Prostate gland (tissue), 2 donors: ENCODE measurements at places on chromosomes 6 and 20. TPM values are rescaled to one million over a fixed set of nuclear protein-coding genes. Genes with fewer than 3 reads are reported as not detected.

GRCh38 chr20:21515300-21516179 lies 1.7 kb upstream of the NKX2-2 start:
- no peak overlapping the region for H3K27ac ChIP-seq
- DNase-seq: no peak
- H3K4me3 ChIP-seq: no peak overlapping the region
- no peaks in the 10 kb centered on the region for H3K4me1 ChIP-seq
- no peaks in the 10 kb centered on the region for H3K36me3 ChIP-seq
- H3K27me3 ChIP-seq: peaks cover 68% of the 10 kb centered on the region

DNA sequence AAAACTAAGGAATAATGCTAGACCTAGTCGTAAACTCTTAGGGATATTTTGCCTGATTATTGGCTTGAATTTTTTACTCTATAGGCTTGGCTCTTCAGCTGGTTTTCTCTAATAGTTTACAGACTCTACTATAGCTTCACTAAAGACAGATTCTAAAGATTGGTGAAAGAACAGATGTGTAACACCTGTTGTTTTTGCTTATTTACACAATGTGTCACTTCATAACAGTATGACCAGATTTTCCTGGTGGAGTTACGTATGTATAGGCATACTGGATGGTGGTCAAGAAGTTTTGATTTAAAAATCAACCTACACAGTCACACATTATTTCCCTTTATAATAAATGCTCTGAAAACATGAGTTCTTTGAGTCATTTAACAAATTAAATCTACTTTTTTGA lies 4.8 kb downstream of the COL19A1 start:
- no peaks in the 10 kb centered on the region for H3K27me3 ChIP-seq
- no peak overlapping the region for H3K4me3 ChIP-seq
- DNase-seq: no peak

DNA sequence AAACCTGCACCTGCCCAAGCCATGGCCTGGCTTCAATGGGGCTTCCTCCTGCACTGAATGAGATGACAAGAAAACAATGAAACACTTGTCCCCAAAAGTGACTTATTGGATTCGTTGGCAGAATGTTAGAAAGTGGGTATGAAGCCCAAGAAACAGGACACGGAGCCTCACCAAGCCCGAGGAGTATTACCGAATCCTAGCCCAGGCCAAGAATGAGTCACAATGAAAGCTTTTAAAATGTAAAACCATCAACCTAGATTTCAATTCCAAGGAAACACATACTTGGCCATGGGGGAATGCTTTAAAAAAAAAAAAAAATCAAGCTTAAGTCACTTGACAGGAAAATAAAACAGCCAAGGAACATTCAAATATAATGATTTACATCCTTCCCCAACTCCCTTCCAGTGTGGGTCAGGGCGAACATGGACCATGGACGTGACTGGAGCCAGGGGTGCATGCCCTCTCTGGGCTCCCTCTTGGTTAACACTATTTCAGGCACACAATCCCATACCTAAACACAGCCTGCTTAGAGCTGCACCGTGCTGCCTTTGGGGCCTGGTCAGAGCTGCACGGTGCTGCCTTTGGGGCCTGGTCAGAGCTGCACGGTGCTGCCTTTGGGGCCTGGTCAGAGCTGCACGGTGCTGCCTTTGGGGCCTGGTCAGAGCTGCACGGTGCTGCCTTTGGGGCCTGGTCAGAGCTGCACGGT lies 3.1 kb upstream of the STX16 start:
- H3K27me3 ChIP-seq: no peaks in the 10 kb centered on the region
- H3K36me3 ChIP-seq: no peaks in the 10 kb centered on the region
- no peak overlapping the region for H3K27ac ChIP-seq
- no peak overlapping the region for H3K4me3 ChIP-seq
- DNase-seq: peak; percentile 58
- peaks cover 3% of the 10 kb centered on the region for H3K4me1 ChIP-seq

DNA sequence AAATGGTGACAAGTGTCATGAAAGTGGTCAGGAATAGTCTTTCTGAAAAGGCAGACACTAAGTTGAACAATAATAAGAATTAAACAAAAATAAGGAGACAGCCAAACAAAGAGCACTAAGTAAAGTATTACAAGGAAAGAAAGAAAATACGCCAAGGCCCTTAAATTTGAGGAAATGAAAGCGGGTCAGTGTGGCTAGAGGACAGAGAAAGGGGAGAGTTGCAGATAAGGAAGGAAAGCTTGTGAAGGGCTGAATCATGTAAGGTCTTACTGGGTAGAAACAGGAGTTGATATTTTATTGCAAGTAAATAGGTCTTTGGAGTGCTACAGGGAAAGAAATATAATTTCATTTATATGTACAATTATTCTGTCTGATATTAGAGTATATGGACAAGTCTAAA lies 732.1 kb downstream of the EPHA7 start:
- no peaks in the 10 kb centered on the region for H3K4me1 ChIP-seq
- no peaks in the 10 kb centered on the region for H3K36me3 ChIP-seq
- H3K27me3 ChIP-seq: no peaks in the 10 kb centered on the region
- no peak overlapping the region for H3K27ac ChIP-seq

FAM217A gene
- 1.7 TPM for total RNA-seq

CD109 gene
- total RNA-seq: 8.1 TPM

DNA sequence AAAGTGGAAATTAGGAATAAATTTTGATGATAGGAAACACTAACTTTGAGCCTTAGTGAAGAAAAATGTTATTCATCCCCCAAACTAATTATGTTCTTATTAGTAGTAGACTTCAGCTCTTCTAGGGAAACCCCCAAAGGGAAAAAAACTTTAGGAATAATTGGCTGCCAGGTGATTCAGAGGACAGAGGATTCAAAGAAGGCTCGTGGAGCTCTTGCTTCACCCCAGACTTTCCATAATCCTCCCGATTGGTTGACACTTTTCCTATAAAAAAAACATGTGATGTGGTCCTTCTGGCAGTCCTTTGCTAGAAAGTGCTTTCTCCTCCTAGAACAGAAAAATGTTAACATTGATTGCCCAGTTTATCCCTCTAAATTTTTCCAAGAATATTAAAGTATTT lies 5.6 kb upstream of the CCDC170 start:
- H3K27ac ChIP-seq: no peak overlapping the region
- no peaks in the 10 kb centered on the region for H3K27me3 ChIP-seq
- H3K4me3 ChIP-seq: no peak overlapping the region
- H3K36me3 ChIP-seq: no peaks in the 10 kb centered on the region
- no peak for DNase-seq

DNAH8 gene
- 3.6 TPM for total RNA-seq

SRMS gene
- 1.6 TPM for total RNA-seq

DNA sequence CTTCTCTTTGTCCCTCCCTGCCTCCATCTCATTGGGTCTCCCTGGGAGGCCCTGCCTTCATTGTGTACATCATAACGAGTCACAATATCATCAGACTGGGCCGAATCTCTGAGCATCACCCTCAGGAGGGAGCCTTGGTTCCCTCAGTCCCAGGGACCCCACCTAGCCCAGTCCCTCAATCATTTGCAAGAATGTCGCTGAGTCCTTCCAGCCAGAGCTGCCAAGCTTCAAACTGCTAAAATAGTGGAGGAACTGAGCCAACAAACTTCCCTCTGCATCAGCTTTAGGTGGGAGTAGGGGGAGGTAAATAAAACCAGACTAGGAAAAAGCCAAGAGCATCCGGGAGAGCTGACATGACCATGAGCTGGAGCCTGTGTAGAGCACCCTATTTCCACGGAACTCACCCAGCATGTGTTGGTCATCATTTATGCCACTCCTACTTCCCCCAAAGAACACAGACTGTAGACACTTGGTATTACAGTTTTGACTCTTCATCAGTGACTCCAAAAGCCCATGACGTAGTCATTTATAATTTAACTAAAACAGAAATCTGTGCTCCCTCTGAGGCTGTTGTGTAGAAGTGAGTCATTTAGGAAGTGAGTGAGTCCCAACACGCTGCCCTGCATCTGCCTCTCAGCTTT lies 28.8 kb upstream of the IL17A start:
- DNase-seq: no peak
- H3K36me3 ChIP-seq: no peaks in the 10 kb centered on the region
- H3K4me3 ChIP-seq: no peak overlapping the region
- H3K27me3 ChIP-seq: no peaks in the 10 kb centered on the region

- H3K4me1 ChIP-seq: no peaks in the 10 kb centered on the region
- H3K27me3 ChIP-seq: no peaks in the 10 kb centered on the region
- no peak overlapping the region for H3K4me3 ChIP-seq
- no peak for DNase-seq
- H3K36me3 ChIP-seq: no peaks in the 10 kb centered on the region
These were observed 105.0 kb downstream of the PTPRK start for GRCh38 chr6:128415387-128415786.

DNA sequence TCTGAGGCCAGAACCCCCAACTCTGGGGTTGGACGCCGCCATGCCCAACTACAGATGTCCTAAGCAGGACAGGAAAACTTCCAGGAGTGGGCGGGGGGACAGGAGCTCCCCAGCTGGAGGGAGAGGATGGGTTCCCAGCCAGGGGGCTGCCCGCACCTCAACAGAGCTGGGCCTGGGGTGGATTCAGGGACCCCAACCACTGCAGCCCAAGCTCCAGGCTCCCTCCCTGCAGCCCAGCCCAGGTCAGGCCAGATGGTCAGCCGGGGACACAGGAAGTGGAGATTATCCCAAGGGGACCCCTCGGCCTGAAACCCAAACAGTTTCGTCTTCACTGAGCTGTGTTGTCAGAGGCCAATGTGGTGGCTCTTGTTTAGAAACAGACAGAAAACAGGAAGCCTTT lies 9.4 kb downstream of the LAMA5 start:
- peaks cover 59% of the 10 kb centered on the region for H3K4me1 ChIP-seq
- H3K27ac ChIP-seq: peak overlapping the region; percentile 81
- no peaks in the 10 kb centered on the region for H3K36me3 ChIP-seq
- no peaks in the 10 kb centered on the region for H3K27me3 ChIP-seq
- no peak overlapping the region for H3K4me3 ChIP-seq

LCA5 gene
- 11.2 TPM for total RNA-seq

C6orf132 gene
- 45.9 TPM for total RNA-seq

- DNase-seq: no peak
- no peak overlapping the region for H3K27ac ChIP-seq
- H3K27me3 ChIP-seq: peaks cover 3% of the 10 kb centered on the region
- H3K4me3 ChIP-seq: no peak overlapping the region
These were observed 394.4 kb upstream of the CDH4 start for GRCh38 chr20:60857708-60858107.

DNA sequence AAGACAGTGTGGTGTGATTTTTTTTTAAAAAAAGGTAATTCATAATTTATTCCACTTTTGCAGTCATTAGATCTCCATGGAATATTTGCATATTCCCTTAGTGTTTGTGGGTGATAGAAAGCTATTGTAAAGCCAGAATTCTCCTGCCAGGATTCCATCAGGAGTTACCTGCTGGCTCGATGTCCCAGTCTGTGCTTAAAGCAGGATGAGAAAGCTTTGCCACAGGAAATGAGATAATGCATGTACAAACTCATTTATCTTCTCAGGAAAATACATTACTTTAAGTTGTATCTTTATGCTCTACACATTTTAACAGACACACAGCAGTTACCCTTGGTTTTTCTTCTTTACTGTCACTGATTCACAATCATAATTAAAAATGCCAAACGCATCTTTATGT lies 553.0 kb downstream of the CD109 start:
- H3K36me3 ChIP-seq: no peaks in the 10 kb centered on the region
- no peak overlapping the region for H3K4me3 ChIP-seq
- H3K27me3 ChIP-seq: no peaks in the 10 kb centered on the region
- DNase-seq: no peak
- H3K27ac ChIP-seq: no peak overlapping the region

GRCh38 chr6:33279257-33279695 lies 2.4 kb downstream of the B3GALT4 start:
- no peak for DNase-seq
- peaks cover 17% of the 10 kb centered on the region for H3K4me1 ChIP-seq
- no peak overlapping the region for H3K4me3 ChIP-seq
- no peaks in the 10 kb centered on the region for H3K27me3 ChIP-seq

DNA sequence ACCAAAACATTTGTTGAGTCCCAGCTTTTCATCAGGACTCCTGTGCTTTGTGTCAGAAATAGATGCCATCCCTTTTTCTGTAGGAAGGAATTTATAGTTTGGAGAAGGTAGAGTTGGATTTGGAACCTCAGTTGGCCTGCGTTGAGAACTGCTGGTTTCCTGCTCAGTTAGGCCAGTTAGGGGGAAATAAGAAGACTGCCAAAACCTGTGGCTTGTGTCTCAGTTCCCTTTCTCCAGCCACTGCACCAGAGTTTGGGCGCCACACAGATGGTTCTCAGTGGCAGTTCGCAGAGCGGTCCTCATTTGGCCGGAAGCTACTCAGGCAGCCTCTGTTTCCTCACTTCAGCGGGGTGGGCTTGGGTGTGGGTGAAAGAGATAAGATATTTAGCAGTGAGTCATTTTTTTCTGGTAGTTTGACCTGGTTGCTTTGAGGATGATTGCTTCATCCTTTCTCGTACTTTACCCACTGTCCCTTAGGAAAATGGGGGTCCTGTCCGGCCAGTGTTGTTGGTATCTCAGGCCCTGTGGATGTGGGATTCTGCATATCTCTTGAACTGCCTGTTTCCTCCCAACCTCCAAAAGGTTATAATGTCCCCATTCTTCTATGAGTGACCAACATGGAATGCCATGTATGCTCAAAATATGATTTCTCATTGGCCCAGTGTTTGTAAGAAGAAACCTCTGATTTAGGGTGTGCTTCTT lies 53.7 kb downstream of the JARID2 start:
- H3K4me1 ChIP-seq: no peaks in the 10 kb centered on the region
- no peak for DNase-seq
- no peaks in the 10 kb centered on the region for H3K27me3 ChIP-seq
- H3K36me3 ChIP-seq: no peaks in the 10 kb centered on the region
- no peak overlapping the region for H3K27ac ChIP-seq

GRCh38 chr20:8389381-8390036 lies 257.4 kb downstream of the PLCB1 start:
- H3K4me3 ChIP-seq: no peak overlapping the region
- H3K36me3 ChIP-seq: no peaks in the 10 kb centered on the region
- no peaks in the 10 kb centered on the region for H3K4me1 ChIP-seq
- H3K27ac ChIP-seq: no peak overlapping the region
- no peak for DNase-seq

DNA sequence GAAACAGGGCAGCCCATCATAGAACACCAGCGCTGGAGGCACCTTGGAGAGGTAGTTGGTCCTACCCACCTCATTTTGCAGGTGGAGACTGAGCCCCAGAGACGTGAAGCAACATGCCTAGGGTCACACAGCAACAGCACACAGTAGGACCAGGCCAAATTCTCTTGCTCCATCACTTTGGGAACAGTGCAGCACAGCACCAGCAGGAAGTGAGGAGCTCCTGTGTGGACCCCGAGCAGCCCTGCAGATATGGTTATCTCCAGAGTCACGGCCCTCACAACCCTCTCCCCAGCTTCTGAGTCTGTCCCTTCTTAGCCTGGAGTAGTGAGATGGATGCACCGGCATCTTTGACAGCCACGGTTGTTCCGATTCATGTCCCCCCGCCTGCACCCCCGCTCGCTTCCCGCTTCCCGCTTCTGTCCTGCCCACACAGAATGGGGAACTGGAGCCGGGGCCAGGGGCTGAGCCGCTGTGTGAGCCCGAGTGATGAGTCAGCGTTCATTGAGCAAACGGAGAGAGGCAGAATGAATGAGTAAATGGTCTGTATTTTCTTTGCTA lies 72.6 kb upstream of the DUSP22 start:
- DNase-seq: no peak
- no peak overlapping the region for H3K27ac ChIP-seq
- H3K4me3 ChIP-seq: no peak overlapping the region
- H3K4me1 ChIP-seq: no peaks in the 10 kb centered on the region

MUC22 gene
- not detected for total RNA-seq

- no peaks in the 10 kb centered on the region for H3K36me3 ChIP-seq
- no peak overlapping the region for H3K4me3 ChIP-seq
- no peaks in the 10 kb centered on the region for H3K27me3 ChIP-seq
- no peak for DNase-seq
- H3K4me1 ChIP-seq: no peaks in the 10 kb centered on the region
These were observed 56.2 kb downstream of the COL12A1 start for GRCh38 chr6:75149696-75150095.

- no peaks in the 10 kb centered on the region for H3K4me1 ChIP-seq
- DNase-seq: no peak
- H3K36me3 ChIP-seq: no peaks in the 10 kb centered on the region
- H3K27me3 ChIP-seq: no peaks in the 10 kb centered on the region
These were observed 29.7 kb downstream of the STK35 start for GRCh38 chr20:2131366-2131765.
